Liver (tissue), 10 donors: ENCODE measurements at places on chromosomes 7 and 10. TPM values are rescaled to one million over a fixed set of nuclear protein-coding genes. Genes with fewer than 3 reads are reported as not detected.
A peak's percentile ranks its signal among the peaks of the same experiment; 100 is the strongest.

GRCh38 chr10:3125527-3126170 lies 46.9 kb downstream of the PITRM1 start:
- DNase-seq: no peak

The GNAI1 gene
- 38.7 TPM for polyA plus RNA-seq

The IGF2BP3 gene
- polyA plus RNA-seq: not detected

GRCh38 chr10:78891741-78892140 lies 177.0 kb upstream of the ZMIZ1 start:
- DNase-seq: no peak

The EGR2 gene
- 0.27 TPM for polyA plus RNA-seq

The MOGAT3 gene
- 3.3 TPM for polyA plus RNA-seq

DNA sequence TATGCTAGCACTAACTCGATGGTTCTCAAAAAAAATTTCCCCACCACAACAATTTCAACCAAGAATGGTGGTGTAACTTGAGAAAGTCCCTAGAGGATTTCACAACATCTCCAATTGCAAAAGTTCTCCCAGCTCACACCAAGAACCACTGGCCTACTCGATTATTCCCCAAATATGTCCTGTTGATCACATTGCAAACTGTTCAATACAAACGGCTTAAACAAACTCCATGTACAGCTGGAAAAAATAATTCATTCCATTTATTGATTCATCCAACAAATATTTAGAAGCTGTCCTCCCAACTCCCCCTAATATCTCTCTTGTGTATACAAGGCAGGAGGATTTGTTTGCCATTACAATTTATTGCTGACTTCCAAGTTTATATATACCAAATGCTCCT lies 19.1 kb downstream of the TMEM176B start:
- no peak for DNase-seq

DNA sequence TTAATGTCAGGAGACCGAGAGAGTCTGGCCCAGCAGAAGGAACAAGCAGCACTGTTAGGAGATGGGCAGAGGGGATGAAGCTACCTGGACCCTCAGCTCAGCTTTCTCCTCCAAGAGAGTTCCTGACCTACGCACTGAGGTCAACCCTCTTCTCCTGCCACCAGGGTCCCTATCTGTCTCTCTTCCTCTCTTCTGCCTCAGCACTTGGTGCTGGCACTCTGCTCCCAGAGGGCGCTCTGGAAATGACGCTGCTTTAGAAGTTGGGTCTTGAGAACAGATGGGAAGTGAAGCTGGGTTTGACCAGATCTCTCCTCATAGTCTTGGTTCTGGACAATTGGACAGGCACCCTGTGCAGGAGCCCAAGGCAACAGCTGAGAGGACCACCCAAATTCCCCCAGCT lies 216.0 kb upstream of the AGK start:
- no peak for DNase-seq

- DNase-seq: no peak
Measured at GRCh38 chr10:133401500-133401899, 7.5 kb downstream of the MTG1 start.

DNA sequence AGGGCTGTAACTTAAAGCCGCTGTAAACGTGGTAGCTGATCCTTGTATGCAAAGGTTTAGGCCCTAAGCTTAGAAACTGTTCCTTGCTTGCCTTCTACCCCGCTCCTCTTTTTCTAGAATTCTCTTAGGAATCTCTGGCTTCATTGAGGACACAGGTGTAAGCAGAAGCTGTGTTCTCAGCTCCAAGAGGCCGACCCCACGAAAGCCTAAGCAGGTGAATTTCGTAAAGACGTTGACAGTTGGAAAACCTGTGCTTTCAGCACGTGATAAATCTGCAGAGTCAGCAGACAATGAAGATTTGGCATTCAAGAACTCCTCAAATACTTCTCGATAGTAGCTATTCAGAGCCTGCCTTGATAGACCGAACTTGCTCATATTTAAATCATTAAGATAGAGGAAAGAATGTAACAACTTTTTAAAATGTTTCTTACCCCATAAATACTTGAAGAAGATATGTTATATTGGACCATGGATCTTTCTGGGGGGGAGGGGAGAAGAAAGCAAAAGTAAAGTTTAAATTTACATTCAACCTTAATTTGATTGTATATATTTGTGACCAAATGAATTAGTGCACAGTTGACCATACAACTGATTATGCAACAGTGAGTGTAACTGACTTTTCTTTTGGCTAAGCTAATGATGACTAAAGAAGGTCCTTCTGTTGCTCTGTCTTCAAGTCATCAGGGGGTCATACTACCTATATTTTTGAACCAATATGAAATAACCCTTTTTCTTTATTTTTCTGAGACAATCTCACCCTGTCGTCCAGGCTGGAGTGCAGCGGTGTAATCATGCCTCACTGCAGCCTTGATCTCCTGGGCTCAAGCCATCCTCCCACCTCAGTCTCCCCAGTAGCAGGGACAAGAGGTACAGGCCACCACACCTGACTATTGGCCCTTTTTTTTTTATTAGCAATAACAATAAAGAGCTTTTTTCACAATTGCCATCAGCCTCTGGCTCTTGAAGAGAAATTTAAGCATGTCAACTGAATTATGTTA lies 1.2 kb upstream of the GDI2 start:
- no peak for DNase-seq

GRCh38 chr7:4134631-4135030 lies 547.5 kb upstream of the FOXK1 start:
- DNase-seq: peak; percentile 40

DNA sequence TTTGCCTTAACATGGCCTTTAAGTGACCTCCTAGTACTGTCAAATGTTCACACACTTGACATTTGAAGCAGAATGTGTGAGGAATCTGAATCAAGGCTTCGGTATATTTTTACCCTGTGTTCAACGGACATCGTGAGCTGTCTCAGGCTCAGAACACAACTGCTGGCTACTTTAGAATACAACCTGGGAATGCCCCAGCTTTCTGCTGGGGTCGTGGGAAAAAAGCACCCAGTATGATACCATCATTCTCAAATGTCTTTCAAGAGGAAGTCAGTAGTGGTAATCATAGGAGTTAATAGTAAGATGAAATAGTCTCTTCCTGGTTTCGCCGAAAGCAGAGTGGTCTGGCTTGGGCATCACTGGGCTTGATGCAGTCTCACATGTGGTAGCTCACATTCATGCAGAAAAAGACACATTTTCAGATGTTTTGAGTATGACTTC lies 67.2 kb downstream of the CREB5 start:
- no peak for DNase-seq

DNA sequence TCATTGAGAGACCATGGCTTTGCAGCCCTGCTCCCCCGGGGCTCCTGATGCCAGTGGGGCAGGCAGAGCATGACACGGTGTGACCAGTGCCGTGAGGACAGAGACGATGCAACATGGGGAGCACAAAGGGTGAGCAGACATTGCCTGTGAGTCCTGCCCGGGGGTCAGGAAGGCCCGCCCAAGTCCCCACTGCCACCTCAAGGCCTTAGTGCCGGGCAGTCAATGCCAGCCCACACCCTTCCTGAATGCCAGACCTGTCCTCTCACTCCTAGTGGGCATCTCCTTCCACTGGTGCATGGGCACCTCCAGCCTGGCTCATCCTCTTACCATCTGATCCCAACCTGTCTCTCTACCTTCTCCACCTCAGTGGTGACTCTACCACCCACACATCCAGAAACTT lies 157.9 kb upstream of the ZMIZ1 start:
- DNase-seq: no peak

The SLC18A3 gene
- polyA plus RNA-seq: not detected

GRCh38 chr10:96719850-96720421 lies 378 bp downstream of the PIK3AP1 start:
- DNase-seq: peak; percentile 78

The EPHB6 gene
- polyA plus RNA-seq: 4.3 TPM

The RET gene
- polyA plus RNA-seq: 2.5 TPM

DNA sequence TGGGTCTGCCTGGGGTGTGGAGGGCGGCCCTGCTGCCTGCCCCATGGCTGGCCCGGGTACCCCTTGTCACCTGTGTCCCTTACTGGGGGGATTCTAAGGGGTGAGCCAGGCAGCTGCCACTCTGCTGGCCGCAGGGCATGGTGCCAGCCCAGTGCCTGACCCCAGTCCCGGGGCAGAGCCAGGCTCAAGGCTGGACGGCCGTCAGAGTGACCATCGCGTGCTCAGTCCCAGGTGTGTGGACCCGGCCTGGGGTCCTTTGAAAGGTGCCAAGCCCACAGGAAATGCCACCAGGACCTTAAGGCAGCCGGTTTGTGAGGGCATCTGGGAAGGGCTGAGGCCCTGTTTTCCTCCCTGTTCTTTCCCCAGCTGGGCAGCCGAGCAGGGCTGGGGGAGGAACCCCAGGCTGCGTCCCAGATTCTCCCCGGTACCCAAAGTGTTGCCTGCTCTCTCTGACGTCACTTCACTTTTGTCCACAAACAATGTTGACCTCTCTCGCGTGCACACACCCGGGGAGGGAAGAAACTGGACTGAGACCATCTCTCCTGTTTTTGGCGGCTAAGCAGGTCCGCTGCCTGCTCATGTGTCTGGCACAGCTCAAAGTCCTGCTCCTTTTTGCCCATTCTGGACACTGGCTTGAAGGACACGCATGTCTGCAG lies 37.6 kb downstream of the PAPOLB start:
- no peak for DNase-seq

DNA sequence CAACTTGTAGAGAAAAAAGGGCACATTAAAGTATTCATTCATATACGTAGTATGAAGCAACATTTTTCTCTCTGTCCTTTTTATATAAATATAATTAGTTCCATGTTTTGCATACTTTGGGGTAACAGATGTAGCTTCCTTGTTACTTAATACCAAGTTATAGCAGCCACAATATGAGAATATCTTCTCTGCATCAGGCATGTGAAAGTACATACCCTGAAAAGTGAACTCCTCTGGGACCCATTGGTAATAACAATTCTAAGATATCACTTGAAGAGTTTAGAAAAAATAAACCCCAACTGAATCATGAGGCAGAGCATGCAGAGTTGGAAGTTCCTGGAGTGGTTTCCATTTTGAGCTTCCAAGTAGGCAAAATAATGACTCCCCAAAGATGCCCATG lies 2.4 kb upstream of the CRPPA start:
- no peak for DNase-seq

The TMEM184A gene
- 12.6 TPM for polyA plus RNA-seq

The SLK gene
- polyA plus RNA-seq: 5.2 TPM

The THNSL1 gene
- 7.5 TPM for polyA plus RNA-seq

The PAX4 gene
- polyA plus RNA-seq: not detected

- no peak for DNase-seq
Measured at GRCh38 chr10:77497748-77498147, 139.9 kb downstream of the KCNMA1 start.

The WDFY4 gene
- 0.57 TPM for polyA plus RNA-seq

DNA sequence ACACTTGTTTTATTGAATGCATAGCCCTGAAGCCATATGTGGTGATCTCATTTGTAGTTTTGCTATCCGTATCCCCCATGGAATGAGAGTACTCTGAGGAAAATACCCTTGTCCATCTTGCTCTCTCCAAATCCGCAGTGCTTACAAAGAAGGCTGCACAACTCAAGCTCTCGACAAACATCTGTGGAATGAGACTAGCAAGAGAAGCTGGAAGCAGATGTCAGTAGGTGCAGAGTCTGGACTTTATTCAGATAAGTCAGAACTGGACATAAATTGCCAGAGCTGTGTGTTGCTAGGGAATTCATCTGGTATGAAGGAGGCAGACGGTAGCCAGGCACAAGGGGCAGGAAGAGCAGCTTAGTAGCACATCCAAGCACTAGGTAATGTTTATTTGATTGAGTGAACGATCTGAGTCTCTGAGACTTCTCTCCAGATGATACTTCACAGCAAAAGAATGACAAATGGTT lies 1046.2 kb downstream of the XPNPEP1 start:
- no peak for DNase-seq

The SPAM1 gene
- polyA plus RNA-seq: not detected

DNA sequence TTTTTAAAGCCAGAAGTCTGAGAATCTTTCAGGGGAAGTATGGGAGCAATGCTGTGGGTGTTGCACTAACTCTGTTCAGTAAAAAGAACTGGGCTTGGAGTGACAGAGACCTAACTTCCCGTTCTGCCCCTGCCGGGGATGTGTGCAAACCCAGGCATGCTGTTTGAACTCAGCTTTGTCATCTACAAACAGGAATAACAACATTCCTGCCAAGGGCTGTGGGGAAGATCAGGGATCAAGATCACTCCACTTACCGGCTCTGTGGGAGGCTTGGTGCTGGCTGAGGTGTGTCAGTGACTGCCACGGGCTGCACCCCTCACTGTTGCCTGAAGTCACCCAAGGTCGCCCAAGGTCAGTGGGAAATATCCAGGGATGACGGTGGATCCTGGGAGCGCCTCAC lies 23.1 kb upstream of the DRGX start:
- no peak for DNase-seq

The GPR158 gene
- polyA plus RNA-seq: not detected

- no peak for DNase-seq
Measured at GRCh38 chr10:125783957-125784356, 8.3 kb upstream of the MMP21 start.

DNA sequence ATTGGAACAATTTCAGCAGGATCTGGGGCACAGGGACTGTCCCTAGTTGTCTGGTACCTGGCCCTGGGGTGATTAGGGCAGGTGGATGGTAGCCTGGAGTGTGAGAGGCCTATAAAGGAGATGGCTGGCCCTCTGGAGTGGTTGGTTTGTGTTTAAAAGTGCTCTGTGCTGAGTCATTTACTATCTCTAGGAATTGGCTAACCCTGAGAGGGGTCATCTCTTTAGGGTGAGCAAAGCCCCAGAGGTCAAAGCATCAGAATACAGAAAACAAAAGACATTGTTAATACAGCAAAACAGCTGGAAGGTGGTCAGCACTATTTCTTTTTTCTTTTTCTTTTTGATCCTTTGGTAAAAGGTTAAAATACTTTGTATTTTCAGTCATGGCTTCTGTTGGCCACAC lies 43.4 kb upstream of the BMPER start:
- DNase-seq: no peak

The FEZF1 gene
- polyA plus RNA-seq: not detected

DNA sequence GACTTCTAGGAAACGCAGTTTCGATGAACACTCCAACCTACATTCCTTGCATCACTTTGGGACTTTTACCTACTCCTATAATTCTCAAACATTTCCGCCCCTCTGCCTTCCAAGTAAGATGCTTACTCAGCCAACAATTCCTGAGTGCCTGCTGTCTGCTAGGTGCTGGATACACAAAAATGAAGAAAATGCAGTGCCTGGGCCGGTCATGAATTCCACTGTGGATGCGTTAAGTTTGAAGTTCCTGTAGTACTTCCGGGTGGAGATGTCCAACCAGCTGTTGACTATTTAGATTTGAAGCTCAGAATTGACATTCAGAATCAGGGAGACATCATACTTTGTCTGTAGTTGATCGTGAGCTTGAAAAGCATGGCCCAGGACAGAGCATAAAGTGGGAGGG lies 89.2 kb downstream of the LYZL1 start:
- DNase-seq: no peak
